Neuronal stem cell (in vitro differentiated cells): ENCODE measurements at places on chromosomes 3 and 15.

DNA sequence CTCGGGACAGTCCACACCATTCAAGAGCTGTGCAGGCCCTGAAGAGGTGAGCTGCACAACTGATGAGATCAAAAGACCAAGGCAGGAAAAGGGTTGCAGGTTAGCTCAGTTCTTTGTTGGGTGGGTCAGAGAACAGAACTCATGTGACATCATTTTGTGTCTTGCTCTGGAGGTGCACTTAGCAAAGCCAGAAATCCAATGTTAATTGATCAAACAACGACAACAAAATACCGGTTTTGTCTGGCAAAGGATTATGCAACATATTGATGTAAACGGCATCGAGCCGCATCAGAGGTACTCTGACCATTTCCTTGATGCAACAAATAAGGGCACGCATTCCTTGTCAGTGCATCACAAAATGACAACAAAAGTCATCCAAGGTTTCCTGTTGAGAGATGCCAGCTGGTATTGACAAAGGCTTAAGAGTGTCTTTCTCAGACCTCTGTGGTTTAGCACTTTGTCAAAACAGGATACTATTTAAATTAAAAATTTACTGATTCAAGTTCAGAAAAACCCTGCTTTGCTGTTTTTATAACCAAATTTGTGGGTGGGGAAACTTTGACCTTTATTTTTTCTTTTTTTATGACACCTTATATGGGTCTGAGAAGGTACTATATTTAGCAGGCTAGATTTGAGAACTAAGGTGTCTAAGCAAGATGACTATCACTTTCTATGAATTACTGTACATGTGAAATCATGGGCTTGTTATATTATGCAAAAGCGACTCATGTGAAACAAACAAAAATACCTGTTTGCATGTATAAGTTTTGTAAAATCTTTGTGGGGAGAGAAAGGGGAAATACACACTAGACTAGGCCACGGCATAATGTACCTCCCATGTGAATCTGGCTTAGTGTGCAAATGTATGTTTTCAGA is 496.1 kb downstream of the FOXP1 start:
- no peak for DNase-seq

- no peak for DNase-seq
These were observed 144.7 kb upstream of the IQSEC1 start for GRCh38 chr3:13217736-13218540.

GRCh38 chr3:72398781-72399180 is 449.5 kb downstream of the SHQ1 start:
- no peak for DNase-seq

DNA sequence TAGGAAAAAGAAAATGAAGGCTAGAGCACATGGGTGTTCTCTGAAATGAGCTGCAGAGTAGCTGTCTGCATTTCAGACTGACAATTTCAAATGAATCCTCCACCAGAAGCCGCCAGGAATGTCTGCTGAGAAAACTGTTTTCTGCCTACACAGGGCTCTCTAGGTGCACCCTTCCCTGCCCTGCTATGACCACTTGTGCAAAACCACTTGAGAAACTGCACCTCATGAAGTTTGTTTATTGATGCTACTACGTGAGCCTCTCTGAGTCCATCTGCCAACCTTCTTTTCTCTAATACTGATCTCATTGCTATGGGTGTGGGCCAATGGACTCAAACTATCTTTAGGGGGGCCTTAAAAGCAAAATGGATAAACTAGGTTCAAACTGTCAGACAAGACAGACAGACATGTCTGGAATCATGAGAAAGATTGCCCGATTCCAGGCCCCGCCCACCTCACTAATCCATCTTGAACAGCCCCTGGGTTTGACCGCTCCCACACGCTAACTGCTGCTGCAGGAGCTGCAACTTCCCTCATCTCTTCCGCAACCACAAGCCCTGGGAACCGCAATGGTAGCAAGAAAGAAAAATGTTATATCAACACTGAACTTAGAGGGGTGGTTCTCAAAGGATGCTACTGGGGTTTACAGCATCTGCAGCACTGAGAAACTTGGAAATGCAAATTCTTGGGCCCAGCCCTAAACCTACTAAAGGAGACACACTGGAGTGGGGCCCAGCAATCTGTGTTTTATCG is 9.0 kb upstream of the CD47 start:
- no peak for DNase-seq

GRCh38 chr3:108527817-108528216 is 17.4 kb upstream of the MYH15 start:
- no peak for DNase-seq

- DNase-seq, result no peak
These were observed 164.8 kb downstream of the SYNPR start for GRCh38 chr3:63442918-63443317.

DNA sequence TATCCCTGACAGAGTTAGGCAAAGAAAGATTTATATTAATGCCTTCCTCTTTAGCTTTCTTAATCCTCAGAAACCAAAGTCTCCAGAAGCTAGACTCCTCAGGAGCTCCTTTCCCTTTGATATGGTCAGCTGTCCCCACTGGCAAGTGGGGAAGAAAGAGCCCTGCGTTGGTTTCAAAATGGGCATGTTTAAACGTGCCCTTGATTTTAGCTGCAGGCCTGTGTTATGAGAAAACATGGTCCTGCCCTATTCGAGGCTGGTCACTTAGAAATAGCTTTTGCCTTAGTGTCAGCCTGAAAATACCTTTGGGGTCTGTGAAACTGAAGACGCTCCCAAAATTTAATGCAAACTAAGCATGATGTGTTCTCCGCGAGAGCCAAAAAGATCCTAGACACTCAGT is 135.5 kb upstream of the RARB start:
- DNase-seq, result no peak

DNA sequence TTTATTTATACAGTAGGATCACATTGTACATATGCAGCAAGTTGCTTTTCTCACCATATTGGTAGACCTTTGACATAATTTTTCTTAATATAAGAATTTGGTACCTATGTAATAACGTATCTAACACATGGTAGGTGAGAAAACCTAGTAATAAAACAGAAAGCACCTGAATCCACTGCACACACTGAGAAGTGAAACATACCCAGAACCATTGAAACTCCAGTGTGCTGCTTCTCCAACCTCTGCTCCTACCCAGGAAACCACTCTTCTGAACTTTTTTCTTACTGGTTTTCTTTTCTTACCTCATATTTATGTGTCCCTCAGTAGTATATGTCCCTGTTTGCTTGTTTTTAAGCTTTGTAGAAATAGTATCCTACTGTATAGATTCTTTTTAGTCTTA is 293.0 kb downstream of the UBE2E2 start:
- DNase-seq, result no peak

DNA sequence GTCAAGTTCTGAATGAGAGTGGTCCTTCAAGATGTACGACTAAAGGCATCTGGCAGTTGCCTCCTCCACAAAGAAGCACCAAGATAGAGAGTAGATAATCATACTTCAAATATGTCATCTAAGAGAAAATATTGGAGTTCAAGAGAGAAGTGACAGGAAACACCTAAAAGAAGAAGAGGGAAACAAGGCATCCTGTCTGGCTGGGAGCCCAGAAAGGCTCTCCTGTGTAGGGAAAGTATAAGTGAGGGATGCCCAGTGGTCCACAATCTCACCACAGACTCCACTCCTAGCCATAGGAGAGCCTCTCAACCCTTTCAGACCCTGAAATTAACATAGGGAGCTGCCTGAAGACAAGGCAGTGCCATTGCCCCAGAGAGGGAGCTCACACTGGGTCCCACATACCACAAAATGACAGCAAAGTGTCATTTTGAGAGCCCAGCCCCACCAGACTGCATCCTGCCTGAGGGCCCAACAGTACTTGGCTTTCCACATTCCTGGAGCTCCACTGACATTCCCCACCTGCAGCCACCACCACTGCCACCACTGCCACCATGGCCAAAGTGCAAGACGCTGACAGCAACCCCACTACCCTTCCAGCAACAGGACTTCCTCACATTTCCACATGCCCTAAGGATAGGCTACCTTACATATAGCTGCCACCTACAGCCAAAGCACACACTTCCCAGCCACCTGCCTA is 210.6 kb downstream of the ATP8B4 start:
- no peak for DNase-seq

DNA sequence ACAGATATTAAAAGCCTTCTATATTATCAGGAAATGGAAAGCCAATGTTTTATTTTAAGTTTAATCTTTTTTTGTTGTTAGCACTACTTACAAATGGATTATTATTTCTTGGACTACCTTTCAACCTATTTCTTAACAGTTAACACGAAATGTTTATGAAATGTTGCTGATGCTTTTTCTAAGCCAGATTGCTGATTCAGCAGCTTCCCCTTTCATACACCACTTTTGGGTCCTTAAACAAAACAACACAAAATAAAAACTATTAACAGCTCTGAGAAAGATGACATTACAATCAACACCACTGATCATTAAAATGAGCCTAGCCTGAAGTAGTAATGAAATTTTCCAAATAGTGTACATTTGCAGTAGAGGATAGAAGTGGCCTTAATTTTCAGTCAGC is 99.2 kb upstream of the VEPH1 start:
- DNase-seq, result no peak

GRCh38 chr3:152737021-152737908 is 97.7 kb upstream of the P2RY1 start:
- DNase-seq, result no peak

DNA sequence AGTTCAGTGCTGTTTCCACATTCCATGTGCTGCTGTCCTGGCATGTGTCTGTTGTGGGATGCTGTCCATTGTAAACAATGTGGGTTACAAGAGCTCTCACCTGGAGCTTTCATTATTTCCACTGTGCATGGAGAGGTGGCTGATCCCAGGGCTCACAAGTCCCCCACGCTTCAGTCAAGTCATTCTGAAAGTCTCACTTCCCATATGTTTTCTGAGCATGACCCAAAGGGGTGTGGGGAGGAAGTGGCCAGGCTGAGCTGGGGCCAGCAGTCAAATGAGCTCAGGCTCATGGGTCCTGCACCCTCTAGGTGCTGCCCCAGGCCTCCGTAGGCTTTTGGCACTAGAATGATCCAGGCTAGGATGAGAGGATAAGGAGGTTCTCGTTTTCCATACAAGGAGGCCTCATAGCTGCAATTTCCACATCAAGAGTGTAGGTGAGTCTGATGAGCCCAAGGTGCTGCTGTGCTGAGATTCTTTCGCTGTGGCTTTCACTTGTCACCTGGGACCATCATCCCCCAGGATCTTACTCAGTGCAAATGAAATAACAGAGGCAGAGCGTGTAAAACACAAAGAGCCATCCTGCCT is 22.0 kb downstream of the STARD5 start:
- DNase-seq, result no peak

DNA sequence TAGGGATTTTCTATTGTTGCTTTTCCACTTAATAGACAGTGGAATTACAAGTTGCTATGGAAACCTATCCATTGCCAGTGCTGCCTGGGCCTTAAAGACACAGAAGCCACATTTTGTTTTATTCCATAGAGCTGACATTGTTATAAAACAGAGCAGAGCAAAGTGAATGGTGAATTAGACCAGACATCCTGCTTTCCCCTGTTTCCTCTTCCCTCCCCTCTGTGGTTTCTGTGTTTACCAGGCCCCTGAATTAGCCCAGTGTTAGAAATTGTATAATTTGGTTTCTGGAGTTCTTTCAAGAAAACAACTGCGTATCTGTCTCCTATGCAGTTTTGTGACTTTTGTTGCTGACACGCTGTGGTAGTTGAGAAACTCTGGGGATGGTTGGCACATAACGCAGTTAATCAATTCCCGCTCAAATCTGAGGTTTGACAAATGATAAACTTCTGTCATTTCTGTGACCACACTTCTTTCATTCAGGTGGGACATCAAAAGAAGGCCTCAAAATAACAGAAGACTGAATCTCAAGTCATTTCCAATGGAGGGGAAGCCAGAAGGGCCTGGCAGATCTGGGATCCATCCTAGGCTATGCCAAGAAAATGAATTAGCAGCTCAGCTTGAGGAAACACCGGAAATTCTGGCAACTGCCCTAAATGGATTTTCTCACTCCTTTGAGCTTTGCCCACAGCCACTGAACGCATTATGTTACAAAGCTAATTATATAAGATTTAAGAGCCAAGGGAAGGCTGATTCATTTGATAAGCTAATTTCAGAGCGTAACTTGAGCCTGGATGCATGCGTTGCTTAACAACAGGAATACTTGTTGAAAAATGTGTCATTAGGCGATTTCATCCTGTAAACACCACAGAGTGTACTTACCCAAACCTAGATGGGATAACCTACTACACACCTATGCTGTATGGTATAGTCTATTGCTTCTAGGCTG is 46.9 kb downstream of the NR1D2 start:
- DNase-seq, result no peak

DNA sequence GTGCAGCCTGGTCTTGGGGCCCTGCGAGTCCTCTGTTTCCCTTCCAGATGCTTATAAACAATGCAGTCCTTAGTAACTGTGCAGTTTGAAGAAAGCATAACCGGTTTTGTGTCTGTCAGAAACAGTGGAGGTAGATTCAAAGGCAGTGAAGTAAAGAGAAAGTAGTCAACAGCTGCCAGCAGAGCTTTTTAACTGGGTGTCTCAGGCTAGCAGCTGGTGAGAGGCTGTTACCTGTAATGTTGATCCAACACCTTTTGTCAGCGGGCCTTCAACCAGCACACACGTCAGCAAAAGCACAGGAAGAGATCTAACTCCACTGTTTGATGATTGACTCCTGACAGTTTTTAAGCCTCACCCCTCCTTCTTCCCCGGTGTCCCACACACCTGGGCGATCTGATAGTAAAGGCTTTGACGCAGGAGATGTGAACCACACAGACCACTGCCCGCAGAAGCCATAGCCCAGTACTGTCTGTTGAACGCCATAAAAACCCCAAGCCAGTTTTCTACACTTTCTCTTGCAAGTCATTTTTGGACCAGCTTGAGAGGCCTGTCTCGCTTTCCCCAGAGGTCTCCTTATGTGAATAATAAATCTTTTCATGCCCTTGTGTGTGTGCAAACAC is 178.0 kb downstream of the FMN1 start:
- DNase-seq, result no peak

DNA sequence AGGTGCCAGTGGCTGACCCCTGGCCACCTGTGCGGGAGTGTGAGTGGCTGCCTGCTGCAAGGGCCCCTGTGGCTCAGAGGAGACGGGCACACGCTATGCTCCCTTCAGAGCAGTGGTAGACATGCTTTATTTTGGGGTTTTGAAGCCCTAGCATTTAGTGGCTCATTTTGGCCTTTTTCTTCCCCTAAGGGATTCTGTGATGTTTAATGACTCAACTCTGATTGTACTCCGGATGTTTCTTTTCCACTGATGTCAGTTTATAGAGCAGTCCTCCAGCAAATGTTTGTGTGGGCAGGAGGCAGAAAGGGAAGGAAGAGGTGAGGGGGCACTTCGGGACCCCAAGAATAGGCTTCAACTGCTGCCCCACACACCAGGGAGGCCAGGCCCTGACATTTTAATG is 288.9 kb upstream of the C2CD4B start:
- no peak for DNase-seq

DNA sequence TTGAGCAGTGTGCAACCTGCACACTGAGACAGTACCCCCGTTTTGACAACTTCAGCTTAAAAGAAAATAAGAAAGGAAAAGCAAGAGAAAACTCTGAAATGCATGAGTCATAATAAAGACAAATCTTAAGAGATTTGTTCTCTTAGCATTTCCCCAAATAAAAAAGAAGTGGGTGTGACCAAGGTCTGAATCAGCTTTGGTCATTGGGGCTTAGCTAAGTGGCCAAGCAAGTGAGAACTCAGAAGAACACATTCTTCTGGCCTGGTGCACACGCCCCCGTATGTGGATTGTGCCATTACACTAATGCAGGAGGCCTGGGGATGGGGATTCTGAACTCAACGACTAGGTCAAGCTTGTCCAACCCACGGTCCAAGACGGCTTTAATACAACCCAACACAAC is 56.9 kb upstream of the PDZRN3 start:
- DNase-seq, result no peak
